ENCODE measurements at places on chromosomes 1 and 21.

DNA sequence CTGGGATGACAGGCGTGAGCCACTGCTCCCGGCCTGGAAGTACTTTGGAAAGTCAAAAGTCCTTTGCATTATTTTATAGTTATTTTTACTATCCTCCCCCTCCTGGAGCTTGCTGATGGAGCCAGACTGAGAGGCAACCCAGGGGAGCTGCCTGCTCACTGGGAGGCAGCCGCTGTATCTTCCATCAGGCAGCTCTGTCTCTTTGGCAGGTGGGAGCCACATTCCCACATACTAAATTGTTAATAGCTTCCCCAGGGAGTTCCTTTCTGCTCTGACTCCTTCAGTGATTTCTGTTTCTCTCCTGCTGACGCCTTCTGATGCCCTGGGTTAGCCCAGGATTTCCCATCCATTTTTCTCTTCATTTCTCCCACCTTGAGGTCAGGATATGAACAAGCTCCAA, 4.9 kb upstream of the OPRD1 start:
- no peak for DNase-seq

DNA sequence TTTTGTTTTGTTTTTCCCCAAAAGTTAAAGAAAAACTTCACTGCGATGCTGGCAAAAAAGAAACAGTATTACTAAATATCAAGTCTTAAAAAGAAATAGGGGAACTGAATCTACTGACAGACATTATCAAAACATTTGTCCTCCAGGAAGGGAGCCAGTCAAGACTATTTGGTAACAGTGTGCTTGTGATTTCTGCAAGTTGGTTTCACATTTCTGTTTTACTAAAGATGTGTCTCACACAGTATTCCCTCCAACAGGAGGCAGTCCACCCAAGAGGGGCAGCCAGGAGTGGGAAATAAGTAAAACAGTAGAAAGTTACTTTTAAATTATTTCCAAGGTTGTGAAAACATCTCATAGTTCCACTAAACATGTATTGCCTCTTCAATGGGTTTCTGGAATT, 74.4 kb upstream of the SDC3 start:
- DNase-seq: no peak

- no peak for DNase-seq
Measured at GRCh38 chr1:62247391-62248168, 52.9 kb downstream of the L1TD1 start.

DNA sequence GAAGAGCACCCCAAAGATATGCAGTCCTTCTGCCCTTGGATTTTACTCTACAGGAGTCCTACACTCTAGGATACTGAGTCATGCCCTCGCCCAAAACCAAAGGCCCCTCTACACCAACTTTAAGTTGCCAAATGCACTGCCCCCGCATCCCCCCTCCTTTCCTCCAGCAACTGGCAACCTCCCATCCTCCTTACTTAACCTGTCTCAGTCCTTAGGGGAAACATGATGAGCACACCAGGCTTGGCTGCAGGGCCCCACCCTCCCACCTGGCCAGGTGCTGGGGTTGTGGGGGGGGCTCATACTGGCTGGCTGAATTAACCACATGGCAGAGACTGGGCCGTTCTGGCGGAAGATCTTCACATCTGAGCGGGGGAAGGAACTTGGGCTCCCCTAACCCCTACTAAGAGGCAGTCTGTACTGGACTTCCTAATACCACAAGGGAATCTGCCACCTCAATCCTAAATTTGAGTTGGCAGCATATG, 1.2 kb downstream of the HDGF start:
- no peak for DNase-seq

- no peak for DNase-seq
Measured at GRCh38 chr1:159996653-159997052, 35.1 kb downstream of the PIGM start.

- no peak for DNase-seq
Measured at GRCh38 chr1:67514300-67514699, 84.1 kb upstream of the SERBP1 start.

DNA sequence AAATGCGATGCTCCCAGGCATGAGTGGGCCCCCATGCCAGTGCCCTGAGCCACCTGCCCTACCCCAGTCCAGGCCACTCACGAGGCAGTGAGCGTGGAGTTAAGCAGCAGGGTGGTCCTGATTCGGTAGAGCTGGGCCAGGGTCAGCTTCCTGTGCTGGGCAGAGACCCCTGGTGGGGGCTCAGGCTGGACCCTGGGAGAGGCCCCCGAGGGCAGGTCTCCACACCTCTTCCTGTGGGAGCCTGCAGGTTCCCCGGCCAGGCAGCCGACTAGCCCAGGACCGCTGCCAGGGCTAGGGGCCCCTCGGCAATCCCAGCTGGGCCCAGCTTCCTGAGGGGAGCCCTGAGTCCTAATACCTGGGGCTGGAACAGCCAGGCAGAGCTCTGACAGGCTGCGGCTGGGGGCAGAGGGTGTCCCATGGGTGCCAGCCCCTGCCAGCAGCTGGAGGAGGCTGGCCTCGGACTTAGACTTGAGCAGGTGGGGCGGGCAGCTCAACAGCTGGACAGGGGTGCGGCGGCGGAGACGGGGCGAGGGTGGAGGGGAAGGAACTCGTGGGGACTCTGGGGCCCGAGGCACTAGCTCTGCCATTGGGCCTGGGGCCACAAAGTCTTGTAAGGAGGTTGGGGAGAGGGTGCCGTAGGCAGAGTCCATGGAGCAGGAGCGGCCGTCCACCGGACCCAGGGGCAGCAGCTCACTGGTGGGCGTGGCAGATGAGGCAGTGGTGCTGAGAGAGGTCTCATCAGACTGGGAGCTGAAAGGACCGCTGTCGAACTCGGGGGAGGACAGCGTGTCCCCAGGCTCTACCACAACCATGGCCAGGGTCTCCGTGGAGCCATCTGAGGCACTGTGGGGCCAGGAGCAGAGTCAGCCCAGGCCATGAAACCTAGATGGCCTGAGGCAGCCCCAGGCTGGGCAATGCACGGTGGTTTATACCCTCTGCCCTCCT, 2.0 kb upstream of the TNFRSF25 start:
- DNase-seq: no peak

DNA sequence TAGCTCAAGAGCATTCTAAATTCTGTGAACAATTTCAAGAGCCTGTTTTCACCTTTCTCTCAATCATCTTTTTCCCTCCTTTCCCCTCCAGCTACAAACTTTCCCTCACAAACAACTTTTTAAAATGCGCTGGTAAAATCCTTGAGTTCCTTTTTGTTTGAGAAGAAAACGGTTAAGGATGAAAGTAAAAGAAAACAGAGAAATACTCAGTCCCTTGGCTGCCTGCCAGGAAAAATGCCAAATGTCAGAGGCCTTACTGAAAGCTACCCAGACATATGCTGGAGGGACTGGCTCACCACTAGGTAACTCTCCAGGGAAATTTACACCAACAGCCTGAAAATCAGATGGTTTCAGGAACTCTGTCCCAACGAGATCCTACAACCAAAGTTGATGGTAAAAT, 11.0 kb upstream of the SERBP1 start:
- DNase-seq: no peak

GRCh38 chr1:118751166-118751565, 237.0 kb downstream of the TBX15 start:
- DNase-seq: no peak

DNA sequence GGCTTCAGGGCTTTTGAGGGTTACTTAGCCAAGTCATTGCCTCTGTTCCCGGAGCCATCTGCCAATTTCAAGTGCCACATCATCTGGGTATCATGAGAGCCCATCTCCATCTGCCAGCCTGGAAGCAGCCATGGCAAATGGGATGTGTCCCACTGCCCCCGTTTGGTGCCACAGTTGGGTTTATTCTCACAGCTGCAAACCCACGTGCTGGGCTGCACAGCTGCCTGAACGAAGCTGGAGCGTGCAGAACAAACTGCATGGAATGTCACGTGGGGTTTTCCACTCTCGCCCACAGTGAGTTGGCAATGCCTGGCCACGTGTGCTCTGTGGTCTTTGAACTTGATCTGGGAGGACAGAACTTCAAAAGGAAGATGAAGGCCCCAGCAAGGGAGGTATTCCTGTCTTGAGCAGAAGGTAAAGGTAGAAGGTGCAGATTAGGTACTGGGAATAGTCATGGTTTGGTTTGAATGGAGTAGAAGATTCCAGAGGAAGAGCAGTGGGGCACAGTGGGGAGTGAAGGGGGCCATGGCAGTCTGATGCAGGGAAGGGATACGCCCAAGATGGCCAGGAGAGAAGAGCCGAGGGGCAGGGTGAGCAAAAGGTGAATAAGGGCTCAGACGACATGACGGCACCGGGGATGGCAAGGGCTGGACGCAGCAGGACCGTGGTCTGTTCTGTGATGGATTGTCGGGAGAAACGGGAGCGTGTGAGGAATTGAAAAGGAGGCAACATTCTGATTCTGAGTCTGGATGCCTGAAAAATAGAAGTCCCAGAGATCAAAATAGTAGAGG, 222.0 kb downstream of the KAZN start:
- DNase-seq: no peak

GRCh38 chr1:155929057-155929456, 5.2 kb downstream of the KHDC4 start:
- DNase-seq: no peak

DNA sequence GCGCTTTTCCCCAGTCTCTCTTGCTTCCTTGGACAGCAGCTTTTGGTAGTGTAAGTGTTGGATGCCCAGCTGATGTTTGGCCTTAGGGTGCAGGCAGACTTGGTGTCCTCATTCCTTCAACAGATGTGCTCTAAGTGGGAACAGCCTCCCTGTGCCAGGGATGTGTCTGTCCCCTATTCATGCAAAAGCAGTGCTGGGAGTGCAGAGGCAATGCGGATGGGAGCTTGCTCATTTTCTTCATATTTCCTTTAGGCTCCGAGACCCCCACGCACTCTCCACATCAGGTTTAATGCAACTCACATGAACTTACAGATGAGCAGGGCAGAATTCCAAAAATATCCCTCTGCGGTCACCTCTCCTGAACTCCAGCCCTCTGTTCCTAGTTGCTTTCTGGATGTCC, 96.1 kb downstream of the IER5 start:
- DNase-seq: no peak

DNA sequence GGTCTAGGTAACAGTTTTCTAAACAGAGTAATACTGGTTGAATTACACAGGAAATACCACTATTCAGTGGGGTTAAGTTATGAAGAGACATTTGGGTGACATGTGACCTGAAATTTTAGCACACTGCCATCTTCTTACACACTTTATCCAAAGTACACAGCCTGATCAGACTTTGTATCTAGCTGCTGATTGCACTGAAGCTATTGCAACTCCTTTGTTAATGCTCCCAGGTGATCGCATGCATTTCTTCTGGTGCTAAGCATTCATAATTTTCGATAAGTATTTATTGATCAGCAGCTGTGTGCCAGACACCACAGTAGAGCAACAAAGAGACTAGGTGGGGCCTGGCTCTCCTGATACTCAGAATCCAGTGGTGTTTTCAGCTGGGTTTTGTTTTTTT, 52.4 kb downstream of the AK4 start:
- DNase-seq: no peak

DNA sequence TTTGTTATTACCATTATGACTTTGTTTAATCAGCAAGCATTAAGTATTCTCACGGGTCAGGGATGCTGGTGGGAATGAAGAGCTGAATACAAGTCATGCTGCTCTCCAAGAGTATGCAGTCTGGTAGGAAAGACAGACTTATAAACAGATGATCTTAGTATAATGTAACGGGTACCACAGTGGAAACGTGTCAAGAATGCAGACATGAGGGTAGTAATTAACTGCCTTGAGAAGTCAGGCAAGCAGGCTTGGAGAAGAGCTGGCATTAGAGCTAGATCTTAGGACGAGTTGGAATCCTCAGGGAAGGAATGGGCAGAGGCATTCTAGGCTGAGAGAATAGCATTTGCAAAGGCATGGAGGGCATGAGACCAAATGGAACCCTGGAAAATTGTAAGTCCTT, 19.7 kb downstream of the FAM76A start:
- no peak for DNase-seq

DNA sequence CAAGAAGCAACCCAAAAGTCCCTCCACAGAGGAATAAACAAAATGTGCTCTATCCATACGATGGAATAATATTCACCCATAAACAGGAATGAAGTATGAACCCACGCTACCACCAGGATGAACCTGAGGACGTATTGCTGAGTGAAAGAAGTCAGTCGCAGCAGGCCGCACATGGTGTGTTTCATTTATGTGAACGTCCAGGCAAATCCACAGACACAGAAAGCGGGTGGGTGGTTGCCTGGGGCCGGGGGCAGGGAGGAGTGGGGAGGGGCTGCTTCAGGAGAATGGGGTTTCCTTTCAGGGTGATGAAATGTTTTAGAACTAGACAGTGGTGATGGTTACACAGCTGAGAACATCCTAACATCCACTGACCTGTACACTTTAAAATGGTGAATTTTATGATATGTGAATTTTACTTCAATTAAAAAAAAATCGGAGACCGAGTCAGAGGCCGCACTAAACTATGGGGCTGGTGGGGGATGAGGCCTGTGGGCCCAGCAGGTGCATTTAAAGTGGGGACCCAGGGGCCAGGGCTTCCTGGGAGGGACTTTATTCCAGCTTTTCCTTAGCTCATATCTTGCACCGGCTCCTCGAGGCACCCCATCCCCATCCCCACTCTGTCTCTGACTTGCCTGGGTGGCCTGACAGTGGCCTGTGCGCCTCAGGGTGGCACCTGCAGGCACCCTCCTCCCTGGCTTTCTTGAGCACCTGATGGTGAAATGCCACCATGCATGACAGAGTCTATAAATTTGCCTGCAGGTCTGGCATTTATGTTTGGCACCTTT, 392.6 kb upstream of the VAMP3 start:
- DNase-seq: no peak

DNA sequence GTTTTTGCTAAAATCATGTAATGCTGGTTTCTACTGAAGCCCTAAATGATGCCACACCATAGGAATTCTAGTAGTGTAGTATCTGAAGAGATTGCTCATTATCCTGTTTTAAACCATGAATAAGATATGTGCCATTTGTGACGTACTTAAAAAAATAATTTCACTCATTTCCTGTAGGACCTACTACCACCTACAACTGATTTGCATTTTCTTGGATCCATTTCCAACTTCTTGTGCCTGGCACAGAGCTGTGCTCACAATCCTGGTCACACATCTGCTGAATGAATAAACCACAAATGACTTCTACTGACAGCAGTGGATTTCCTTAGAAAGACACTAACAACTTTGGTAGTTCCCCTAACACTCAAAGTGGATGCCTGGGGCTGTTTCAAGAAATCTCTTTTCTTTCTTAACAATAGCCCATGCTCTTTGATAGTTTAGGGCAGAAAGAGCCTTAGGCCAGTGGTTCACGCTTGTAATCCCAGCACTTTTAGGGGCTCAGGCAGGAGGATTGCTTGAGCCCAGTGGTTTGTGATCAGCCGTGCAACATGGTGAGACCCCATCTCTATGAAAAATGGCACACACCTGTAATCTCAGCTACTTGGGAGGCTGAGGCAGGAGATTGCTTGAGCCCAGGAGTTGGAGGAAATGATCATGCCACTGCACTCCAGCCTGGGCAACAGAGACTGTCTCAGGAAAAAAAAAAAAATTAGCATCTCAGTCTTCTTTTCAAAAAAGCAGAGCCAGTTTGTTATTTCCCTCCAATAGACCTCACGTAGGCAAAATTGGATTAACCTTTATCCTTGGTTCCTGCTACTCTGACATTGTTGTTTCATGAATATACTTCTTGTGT, 13.0 kb upstream of the BATF3 start:
- no peak for DNase-seq

- no peak for DNase-seq
Measured at GRCh38 chr1:168504064-168504837, 39.5 kb downstream of the XCL2 start.

- no peak for DNase-seq
Measured at GRCh38 chr1:74470936-74471335, 41.5 kb downstream of the LRRC53 start.

Data from NCI-H1417 treated with DMSO at 0.1 percent for 48 hours (cell line).